ENCODE measurements at places on chromosomes 3 and 15. TPM values are rescaled to one million over a fixed set of nuclear protein-coding genes. Genes with fewer than 3 reads are reported as not detected.

DNA sequence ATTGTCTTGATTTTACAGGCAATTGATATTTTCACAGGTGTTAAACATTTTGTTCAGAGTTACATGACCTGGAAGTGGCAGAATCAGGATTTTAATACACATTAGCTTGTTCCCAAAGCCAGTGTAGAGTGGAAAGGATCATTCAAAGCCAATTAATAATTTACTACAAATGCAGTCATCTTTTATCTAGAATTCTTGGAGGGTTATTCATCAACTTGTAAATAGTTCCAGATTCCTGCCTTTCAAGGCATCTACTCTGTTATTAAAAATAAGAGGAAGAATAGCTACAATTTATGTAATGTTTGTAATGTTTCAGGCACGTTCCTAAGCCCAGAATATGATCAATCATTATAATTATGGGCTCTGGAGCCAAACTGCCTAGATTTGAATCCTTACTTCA is 358.5 kb downstream of the ZNF385D start:
- no peak overlapping the region for H3K27ac ChIP-seq
- H3K36me3 ChIP-seq = no peaks in the 10 kb centered on the region
- no peaks in the 10 kb centered on the region for H3K4me1 ChIP-seq
- no peak overlapping the region for H3K4me3 ChIP-seq
- DNase-seq = no peak

- no peak overlapping the region for H3K27ac ChIP-seq
- H3K4me1 ChIP-seq = peaks cover 8% of the 10 kb centered on the region
- H3K4me3 ChIP-seq = no peak overlapping the region
- H3K27me3 ChIP-seq = no peaks in the 10 kb centered on the region
Observed at GRCh38 chr3:157083824-157084223, 76.1 kb downstream of the CCNL1 start.

Gene ISL2
- 0.44 TPM for total RNA-seq

- DNase-seq = no peak
- peaks cover 4% of the 10 kb centered on the region for H3K4me1 ChIP-seq
- H3K27ac ChIP-seq = no peak overlapping the region
Observed at GRCh38 chr3:28243424-28244106, 2.1 kb downstream of the CMC1 start.

GRCh38 chr15:33330931-33331330 is 20.2 kb downstream of the RYR3 start:
- H3K4me1 ChIP-seq = no peaks in the 10 kb centered on the region
- no peaks in the 10 kb centered on the region for H3K27me3 ChIP-seq
- no peak for DNase-seq
- no peak overlapping the region for H3K4me3 ChIP-seq

DNA sequence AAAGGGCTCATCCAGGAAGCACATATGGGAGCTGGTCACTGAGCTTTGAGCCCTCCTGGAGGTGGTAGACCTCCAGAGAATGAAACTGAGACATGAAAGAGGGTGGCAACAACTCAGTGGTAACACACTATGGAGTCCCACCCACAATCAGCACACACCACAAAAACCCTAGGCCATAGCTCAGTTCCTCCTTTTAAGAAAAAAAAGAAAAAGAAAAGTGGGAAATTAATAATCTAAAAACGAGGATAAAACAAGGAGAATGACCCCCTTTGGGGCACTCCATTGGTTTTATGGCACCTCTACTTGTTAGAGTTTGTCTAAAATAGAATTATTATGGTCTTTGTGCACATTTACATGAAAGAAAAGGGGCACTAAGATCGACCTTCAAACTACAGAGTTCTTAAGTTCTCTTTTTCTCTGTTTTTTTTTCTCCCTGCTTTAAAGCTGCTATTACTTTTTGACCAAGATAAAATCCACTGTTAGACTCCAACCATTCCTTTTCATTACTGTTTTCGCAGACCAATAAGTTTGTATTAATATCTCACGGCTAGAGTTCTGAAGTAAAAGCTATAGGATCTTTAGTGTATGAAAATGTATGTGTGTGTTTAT is 40.2 kb upstream of the ZBTB20 start:
- H3K36me3 ChIP-seq = no peaks in the 10 kb centered on the region
- H3K4me3 ChIP-seq = no peak overlapping the region
- no peak overlapping the region for H3K27ac ChIP-seq
- DNase-seq = no peak

Gene SCN11A
- total RNA-seq = 0.25 TPM

DNA sequence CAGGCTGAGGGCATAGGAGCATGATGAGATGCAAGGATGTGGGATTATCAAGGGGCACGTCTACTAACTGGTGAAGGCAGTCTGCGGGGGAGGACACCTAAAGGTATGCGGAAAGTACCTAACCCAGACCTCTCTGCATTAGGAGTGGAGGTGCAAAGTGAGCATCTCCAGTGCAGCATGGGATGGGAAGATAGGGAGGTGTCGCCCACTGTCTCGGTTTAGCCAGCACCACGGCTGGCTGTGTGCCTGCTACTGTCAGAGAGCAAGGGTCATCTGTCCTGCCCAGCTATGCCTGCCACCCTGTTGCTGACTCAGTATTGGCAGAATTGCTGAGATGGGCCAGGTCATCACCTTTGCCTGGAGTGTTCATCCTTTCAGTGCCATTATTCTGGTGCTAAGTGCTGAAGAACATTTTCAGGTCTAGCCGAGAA is 40.1 kb downstream of the OXNAD1 start:
- DNase-seq = no peak
- H3K36me3 ChIP-seq = peaks cover 19% of the 10 kb centered on the region
- H3K4me3 ChIP-seq = no peak overlapping the region
- H3K27me3 ChIP-seq = no peaks in the 10 kb centered on the region
- H3K27ac ChIP-seq = no peak overlapping the region

GRCh38 chr3:27025718-27026117 is 343.5 kb downstream of the NEK10 start:
- no peak for DNase-seq
- H3K36me3 ChIP-seq = no peaks in the 10 kb centered on the region
- H3K27me3 ChIP-seq = no peaks in the 10 kb centered on the region
- no peaks in the 10 kb centered on the region for H3K4me1 ChIP-seq
- H3K27ac ChIP-seq = no peak overlapping the region

- DNase-seq = peak; percentile 66
- no peaks in the 10 kb centered on the region for H3K4me1 ChIP-seq
- H3K4me3 ChIP-seq = no peak overlapping the region
- no peaks in the 10 kb centered on the region for H3K27me3 ChIP-seq
Observed at GRCh38 chr3:5181469-5182141, 5.9 kb upstream of the EDEM1 start.

Gene BMF
- total RNA-seq = 19.7 TPM

DNA sequence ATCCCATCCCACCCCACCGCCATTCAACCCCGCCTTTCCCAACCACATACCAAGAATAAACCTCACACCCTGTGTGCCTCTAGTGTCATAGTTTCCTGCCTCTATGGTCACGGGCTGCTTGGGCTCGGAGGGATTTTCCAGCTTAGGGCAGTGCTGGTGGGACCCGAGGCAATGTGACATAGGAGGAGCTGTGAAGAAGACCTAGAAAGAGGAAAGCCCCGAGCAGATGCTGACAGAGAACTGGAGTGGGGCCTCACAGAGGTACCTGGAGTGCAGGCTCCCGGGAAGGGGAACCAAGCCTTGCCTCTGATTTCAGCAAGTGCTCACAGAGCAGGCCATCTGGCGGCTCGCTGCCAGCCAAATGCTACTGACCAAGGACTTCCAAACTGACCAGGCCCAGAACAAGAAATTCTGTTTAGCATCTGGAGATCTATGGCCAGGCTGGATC is 27.5 kb downstream of the BHLHE40 start:
- H3K27ac ChIP-seq = no peak overlapping the region
- no peaks in the 10 kb centered on the region for H3K4me1 ChIP-seq
- no peaks in the 10 kb centered on the region for H3K27me3 ChIP-seq
- H3K36me3 ChIP-seq = no peaks in the 10 kb centered on the region

DNA sequence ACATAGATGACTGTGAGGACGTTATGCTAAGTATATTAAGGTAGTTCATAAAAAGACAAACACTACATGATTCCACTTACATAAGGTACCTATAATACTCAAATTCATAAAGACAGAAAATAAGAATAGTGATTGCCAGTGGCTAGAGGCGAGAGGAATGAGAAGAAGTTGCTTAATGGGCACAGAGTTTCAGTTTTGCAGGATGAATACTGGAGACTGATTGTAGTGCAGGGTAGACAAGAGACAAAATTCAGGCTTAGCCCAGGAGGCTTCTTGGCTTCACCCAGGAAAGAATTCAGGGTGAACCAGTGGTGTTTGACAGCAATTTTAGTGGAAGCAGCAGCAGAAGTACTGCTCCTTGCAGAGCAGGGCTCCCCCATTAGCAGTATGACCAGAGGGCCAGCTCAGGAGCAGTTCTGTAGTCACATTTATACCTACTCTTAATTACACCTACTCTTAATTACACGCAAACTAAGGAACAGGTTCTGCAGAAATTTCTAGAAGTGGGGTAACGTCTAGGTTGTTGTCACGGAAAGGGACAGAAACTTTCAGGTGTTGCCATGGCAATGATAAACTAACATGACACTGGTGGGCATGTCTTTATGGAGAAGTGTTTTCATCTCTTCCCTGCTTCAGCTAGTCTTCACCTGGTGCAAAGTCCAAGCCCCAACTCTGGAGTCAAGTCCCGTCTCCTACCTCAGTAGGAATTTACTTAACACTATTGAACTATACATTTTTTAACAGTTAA is 55.2 kb downstream of the TBL1XR1 start:
- peaks cover 3% of the 10 kb centered on the region for H3K4me1 ChIP-seq
- DNase-seq = no peak
- no peak overlapping the region for H3K4me3 ChIP-seq
- no peaks in the 10 kb centered on the region for H3K27me3 ChIP-seq
- H3K36me3 ChIP-seq = no peaks in the 10 kb centered on the region

DNA sequence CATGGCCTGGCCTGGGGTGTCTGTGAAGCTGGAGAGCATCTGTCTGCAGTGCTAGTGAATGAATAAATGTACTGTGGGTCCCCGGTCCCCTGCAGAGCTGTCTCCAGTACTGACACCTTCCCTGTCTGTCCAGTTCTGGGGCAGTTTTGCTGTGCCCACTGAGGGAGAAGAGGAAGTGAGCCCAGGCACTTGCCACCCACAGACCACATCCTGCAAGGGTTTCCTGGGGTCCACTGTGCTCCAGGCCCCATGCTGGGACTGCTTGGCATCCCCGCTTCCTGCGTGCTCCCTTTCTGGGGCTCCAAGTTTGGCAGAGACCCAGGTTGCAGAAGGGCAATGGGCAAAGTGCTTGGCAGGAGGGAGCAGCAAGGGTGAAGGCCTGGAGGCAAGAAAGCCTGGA is 4.9 kb upstream of the SLC6A6 start:
- H3K27ac ChIP-seq = no peak overlapping the region
- H3K4me1 ChIP-seq = no peaks in the 10 kb centered on the region
- DNase-seq = no peak

GRCh38 chr3:65500398-65501306 is 538.1 kb downstream of the MAGI1 start:
- no peak overlapping the region for H3K4me3 ChIP-seq
- H3K27ac ChIP-seq = no peak overlapping the region
- H3K4me1 ChIP-seq = no peaks in the 10 kb centered on the region
- DNase-seq = no peak
- no peaks in the 10 kb centered on the region for H3K36me3 ChIP-seq
- H3K27me3 ChIP-seq = no peaks in the 10 kb centered on the region

Gene DAZL
- total RNA-seq = not detected

GRCh38 chr15:93171476-93171875 is 82.5 kb upstream of the RGMA start:
- H3K27ac ChIP-seq = no peak overlapping the region
- H3K4me3 ChIP-seq = no peak overlapping the region
- H3K36me3 ChIP-seq = no peaks in the 10 kb centered on the region
- H3K27me3 ChIP-seq = no peaks in the 10 kb centered on the region

DNA sequence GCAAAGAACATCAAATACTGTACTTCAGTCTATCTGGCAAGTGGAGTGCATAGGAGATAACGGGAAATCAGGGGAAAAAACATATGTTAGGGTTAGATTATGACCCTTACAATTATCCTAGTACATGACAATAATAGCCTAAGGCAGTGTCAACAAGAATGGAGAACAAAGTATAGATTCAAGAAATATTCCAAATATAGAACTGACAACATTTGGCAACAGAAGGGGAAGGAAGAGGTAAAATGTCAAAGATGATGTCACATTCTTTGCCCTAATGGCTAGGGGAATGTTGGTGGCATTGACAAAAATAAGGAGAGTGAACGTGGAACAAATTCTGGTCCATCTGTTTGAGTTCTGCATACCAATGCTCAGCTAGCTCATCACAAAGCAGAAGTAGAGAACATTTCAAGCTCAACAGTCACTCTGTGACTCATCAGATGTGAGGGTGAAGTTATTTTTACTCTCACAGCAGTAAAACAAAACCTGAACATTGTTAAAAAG is 15.5 kb upstream of the ATP8B4 start:
- H3K4me3 ChIP-seq = no peak overlapping the region
- DNase-seq = no peak
- no peak overlapping the region for H3K27ac ChIP-seq
- H3K27me3 ChIP-seq = no peaks in the 10 kb centered on the region
- H3K36me3 ChIP-seq = no peaks in the 10 kb centered on the region

- H3K36me3 ChIP-seq = no peaks in the 10 kb centered on the region
- H3K4me3 ChIP-seq = no peak overlapping the region
- no peak for DNase-seq
- no peak overlapping the region for H3K27ac ChIP-seq
- no peaks in the 10 kb centered on the region for H3K4me1 ChIP-seq
Observed at GRCh38 chr3:192906940-192907339, 10.7 kb downstream of the MB21D2 start.

Gene NEK10
- total RNA-seq = 4.1 TPM

Gene CCNB2
- total RNA-seq = 0.94 TPM

GRCh38 chr15:40075298-40076044 is 33.2 kb downstream of the BMF start:
- DNase-seq = no peak
- H3K36me3 ChIP-seq = no peaks in the 10 kb centered on the region
- no peak overlapping the region for H3K27ac ChIP-seq
- H3K27me3 ChIP-seq = no peaks in the 10 kb centered on the region

- H3K27me3 ChIP-seq = no peaks in the 10 kb centered on the region
- no peak for DNase-seq
- H3K36me3 ChIP-seq = no peaks in the 10 kb centered on the region
- H3K27ac ChIP-seq = no peak overlapping the region
- H3K4me3 ChIP-seq = no peak overlapping the region
- peaks cover 9% of the 10 kb centered on the region for H3K4me1 ChIP-seq
Observed at GRCh38 chr3:105781871-105782270, 86.9 kb downstream of the CBLB start.

DNA sequence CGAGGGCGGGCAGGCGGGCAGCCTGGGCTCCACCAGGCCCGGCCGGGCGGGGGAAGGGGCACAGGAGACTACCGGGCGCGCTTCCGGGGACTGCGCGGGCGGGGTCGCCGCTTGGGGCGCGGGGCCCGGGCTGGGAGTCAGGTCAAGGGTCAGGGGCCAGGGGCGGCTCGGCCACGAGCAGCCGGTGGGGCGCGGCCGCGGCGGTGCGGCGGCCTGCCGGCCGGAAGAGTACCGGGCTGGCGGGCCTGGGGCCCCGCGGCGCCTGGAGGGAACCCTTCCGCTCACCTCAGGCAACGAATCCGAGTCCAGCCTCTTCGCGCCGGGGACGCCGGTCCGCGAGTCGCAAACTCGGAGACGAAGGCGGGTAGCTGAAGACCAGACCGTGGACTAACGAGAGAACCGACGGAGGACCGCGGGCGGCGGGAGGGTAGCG is 225 bp downstream of the RHOA start:
- H3K36me3 ChIP-seq = peaks cover 6% of the 10 kb centered on the region
- no peak for DNase-seq
- peak overlapping the region; percentile 94 for H3K27ac ChIP-seq
- no peaks in the 10 kb centered on the region for H3K27me3 ChIP-seq
- peak overlapping the region; percentile 99 for H3K4me3 ChIP-seq
- no peaks in the 10 kb centered on the region for H3K4me1 ChIP-seq
